ENCODE measurements at places on chromosomes 3 and 15. TPM values are rescaled to one million over a fixed set of nuclear protein-coding genes. Genes with fewer than 3 reads are reported as not detected.
A peak's percentile ranks its signal among the peaks of the same experiment; 100 is the strongest.

- DNase-seq: peak; percentile 36
Observed at GRCh38 chr15:75107908-75108838, 84.8 kb downstream of the PPCDC start.

DNA sequence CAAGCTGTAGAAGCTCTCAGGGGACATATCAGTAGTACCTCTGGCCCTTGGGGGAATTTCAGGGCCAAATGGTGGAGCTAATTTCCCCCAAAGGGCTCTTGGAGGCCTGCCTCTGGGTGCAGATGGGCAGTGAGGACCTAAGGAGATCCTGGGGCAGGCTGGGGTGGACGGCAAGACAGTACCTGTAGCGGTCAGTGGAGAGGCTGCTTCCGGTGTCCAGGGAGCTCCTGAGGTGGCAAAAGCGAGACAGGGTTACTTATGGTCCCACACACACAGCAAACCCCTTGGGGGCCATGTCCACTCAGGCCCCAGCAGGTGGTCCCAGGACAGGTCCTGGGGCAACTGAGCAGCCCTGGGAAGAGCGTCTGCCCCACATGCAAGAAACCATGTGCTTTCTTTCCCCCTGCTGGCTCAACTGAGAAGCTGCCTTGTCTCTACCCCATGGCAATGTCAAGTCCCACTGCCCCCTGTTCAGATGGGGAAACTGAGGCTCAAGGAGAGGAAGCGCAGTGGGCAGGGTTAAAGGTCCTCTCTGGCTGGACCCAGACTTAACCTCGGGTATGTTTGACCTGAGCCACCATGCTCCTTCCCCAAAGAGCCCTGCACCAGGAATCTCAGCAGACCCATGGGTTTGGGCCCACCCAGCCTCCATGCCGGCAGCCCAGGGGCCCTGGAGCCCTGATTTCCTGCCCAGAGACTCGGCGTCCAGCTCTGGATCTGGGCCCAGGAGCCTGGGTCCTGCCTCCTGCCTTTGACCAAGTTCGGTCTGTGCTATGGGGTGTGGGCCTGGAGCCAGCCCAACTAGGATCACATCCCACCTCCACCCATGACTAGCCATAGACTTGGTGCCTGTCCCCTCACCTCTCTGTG is 25.7 kb downstream of the IQSEC1 start:
- DNase-seq: no peak

DNA sequence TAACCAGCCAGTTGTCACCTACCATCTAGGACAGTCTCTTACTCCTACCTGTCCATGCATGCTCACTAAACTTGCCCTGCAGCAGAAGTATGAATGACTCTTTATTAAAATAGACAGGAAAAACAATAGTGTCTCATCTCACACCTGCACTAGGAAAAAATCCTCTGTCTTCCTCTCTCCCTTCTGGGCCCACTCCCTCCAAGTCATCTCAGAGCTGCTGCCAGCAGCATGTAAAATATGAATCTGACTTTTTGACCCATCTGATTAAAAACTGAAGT is 93.5 kb upstream of the THBS1 start:
- DNase-seq: no peak

DNA sequence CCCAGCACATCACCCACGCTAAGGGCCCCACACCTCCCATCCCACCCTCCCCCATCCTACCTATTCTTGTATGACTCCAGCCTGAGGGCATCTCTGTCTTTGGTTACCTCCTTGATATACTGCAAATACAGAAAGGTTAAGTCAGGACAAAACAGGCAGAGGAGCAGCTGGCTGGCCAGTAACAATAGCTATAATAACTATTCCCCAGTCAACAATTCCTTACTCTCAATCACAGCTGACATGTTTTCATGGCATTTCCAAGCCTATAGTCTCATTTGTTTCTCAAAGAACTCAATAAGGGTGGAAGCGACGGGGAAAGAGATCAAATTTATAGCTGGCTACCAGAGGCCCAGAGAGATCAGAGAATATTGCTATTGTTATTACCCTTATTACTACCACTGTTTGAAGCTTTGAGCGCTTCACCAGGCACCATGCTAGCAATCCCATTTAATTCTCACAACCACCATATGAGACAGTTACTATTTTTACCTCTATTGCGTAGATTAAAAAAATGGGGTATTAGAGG is 93.0 kb upstream of the C2CD4B start:
- DNase-seq: no peak

DNA sequence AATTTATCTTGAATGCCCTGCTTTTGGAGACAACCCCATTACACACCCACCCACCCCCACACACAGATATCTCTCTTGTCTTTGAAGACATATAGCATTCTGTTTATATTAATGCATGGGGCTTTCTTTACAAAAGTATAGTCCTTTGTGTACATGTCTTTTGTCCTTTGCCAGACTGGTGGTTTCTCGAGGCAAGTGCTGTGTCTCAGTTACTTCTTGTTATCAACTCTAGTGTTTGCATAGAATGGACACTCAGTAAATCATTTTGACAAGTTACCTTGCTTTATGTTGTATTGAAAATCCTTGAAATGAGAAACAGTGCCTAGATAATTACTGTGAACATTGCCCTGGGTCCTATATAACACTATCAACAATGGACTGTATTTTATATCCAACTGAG is 33.9 kb downstream of the KBTBD8 start:
- no peak for DNase-seq

GRCh38 chr3:179083977-179084376 is 12.4 kb upstream of the ZMAT3 start:
- DNase-seq: no peak

GRCh38 chr3:118511402-118511801 is 523.2 kb downstream of the IGSF11 start:
- DNase-seq: no peak

GRCh38 chr3:44992555-44993470 is 16.8 kb downstream of the EXOSC7 start:
- DNase-seq: no peak

- DNase-seq: no peak
Observed at GRCh38 chr3:99111235-99111634, 209.7 kb upstream of the DCBLD2 start.

- DNase-seq: peak; percentile 53
Observed at GRCh38 chr3:184373422-184373821, 4.6 kb downstream of the THPO start.

DNA sequence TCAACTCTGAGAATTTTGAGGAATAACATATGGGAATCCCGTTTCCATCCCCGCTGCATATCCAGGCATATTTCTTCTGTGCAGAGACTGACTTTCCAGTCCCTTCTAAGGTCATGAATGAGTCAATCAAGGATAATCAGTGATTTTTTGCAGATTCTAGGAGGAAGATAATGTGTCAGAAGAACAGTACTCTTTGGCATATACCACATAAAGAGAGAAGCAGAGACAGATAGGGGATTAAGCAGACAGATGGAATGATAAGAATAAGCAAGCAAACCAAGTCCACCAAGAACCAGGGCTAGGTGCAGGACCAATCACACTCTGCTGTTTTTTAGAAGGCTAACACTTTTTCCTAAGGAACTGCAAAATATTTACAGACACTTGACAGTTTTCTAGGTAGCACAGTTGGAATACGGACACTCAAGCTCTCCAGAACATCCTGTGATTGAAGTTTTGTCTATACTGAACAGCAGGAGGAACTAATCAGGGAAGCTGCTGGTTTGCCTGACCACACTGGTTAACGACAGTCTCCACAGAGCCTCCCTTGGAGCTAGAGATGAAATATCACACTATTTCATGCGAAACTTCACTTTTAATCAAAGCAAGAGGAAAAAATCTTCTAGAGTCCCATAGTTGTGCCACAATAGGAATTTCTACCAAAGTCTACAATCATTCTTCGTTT is 450.0 kb upstream of the KCNMB2 start:
- DNase-seq: no peak

- no peak for DNase-seq
Observed at GRCh38 chr15:61752001-61752400, 308.2 kb downstream of the VPS13C start.

DNA sequence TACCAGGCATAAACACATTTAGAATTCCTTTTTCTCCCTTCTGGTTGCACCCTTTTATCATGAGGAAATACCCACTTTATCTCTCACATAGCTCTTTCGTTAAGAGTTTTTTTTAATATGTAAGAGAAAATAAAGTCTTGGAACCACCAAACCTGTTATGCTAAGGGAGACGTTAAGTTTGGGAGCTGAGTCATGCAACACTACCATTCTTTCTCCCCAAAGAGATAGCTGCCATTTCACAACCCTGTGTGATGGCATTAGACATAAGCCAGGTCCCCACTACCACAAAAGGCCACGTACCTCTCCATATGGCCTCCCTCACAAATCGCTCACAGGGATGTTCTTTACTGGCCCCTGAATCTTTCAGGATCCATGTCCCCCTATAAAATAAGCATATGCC is 7.6 kb upstream of the NIPA1 start:
- no peak for DNase-seq

GRCh38 chr3:15796771-15797641 is 773 bp downstream of the ANKRD28 start:
- peak; percentile 77 for DNase-seq

- no peak for DNase-seq
Observed at GRCh38 chr15:76954744-76955143, 23.2 kb downstream of the RCN2 start.

DNA sequence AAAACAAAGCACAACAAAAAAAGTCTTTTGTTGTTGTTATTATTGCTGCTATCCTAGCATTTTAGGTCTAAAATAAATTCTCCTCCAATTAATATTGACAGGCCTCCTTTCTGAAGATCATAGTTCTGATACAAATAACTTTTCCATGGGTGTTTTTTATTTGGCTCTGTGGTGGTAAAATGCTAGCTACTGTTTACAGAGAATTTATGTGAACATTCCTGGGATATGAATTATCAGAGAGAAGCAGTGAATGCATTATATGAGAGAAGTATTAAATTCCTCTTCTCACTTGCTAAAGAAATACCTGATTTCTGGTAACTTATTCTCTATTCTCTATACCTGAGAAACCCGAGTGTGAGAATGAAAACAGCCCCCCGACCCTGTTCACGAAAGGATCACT is 57.5 kb upstream of the TMCO5A start:
- DNase-seq: no peak

GRCh38 chr3:46324036-46324435 is 29.9 kb upstream of the CCR2 start:
- DNase-seq: no peak

- peak; percentile 56 for DNase-seq
Observed at GRCh38 chr3:184907681-184908649, 96.0 kb downstream of the VPS8 start.

DNA sequence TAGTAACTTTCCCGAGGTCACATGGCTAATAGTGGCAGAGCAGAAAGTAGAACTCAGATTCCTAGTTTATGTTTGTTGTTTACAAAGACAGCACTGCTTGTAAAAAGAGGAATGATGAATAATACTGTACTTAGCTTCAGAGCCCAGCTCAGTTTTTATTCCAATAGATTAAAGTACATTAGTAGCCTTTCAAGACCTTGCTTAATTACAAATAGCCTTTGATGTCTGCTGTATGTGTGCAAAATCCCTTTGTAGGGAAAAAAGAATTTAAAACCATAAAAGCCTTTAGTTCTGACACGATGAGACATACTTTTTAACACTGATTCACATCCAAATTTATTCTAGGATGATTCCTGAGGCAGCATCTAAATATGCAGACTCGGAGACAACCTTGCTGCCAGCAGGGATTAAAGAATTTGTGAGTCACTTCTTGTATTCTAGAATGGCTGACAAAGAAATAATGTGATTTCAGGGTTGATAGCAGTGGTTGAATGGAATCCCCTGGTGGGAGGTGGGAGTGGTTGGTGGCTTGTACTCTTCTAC is 324.2 kb upstream of the TGFBR2 start:
- DNase-seq: peak; percentile 54

- DNase-seq: no peak
Observed at GRCh38 chr15:36517758-36518157, 61.7 kb upstream of the CDIN1 start.

DNA sequence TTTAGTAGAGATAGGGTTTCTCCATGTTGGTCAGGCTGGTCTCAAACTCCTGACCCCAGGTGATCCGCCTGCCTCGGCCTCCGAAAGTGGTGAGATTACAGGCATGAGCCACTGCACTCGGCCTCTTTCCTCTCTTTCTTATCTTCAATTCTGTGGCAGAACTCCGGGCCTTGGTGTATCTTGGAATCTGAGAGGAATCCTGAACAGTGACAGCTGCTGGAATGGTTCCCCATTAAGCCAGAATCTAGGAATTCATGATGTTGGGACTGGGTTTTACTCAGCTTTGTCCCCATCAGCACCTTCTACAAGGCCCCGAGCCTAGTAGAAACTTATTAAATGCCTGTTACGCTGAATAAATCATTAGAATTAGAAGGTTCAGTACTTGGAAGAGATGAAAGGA is 81.4 kb downstream of the GPR156 start:
- DNase-seq: no peak

- DNase-seq: no peak
Observed at GRCh38 chr3:69718866-69719586, 20.2 kb upstream of the MITF start.

GRCh38 chr3:190718671-190719070 is 143.8 kb downstream of the GMNC start:
- DNase-seq: no peak

DNA sequence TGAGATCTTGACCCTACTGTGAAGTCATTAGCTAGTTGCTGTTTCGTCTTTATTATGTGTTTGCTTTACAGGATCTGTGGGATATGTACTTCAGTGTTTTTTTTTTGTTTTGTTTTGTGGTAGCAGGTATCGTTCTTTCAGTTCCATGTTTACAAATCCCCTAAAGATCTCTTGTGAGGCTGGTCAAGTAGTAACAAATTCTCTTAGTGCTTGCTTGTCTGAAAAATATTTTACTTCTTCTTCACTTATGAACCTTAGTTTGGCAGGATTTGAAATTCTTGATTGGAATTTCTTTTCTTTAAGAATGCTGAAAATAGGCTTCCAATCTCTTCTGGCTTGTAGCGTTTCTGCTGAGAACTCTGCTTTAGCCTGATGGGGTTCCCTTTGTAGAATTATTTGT is 235.8 kb upstream of the ALCAM start:
- DNase-seq: no peak

DNA sequence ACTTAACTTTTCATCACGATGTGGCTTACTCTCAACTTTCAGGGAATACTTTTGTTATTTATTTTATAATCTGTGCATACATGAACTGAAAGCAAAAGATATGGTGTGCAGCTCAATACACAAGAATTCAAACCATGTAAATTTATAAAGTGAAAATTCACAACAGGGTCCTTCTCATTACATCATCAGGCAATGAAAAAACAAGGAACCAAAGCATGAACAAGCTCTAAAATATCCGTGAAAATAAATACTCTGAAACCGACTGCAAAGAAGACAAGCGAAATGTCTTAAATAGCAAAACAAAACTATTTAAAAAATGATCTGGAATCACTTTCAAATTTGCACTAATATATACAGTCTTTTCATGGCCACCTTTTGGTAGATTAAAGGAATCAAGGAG is 28.9 kb downstream of the GNB5 start:
- DNase-seq: no peak

Gene XCR1
- 0.08 TPM for polyA plus RNA-seq

Gene FBXO40
- polyA plus RNA-seq: 2.7 TPM

Gene ESYT3
- 13.1 TPM for polyA plus RNA-seq

Gene ERC2
- 1.3 TPM for polyA plus RNA-seq

Gene SLC35G2
- polyA plus RNA-seq: 2.2 TPM

Gene SLC9A9
- 10.5 TPM for polyA plus RNA-seq

Gene MCTP2
- 0.61 TPM for polyA plus RNA-seq

Gene GRIP2
- polyA plus RNA-seq: 23.3 TPM

Gene IQCH
- 1.8 TPM for polyA plus RNA-seq

Gene TM4SF18
- 16.5 TPM for polyA plus RNA-seq

Gene DNASE1L3
- 1.2 TPM for polyA plus RNA-seq

Gene CSPG5
- 1.2 TPM for polyA plus RNA-seq

All from muscle of leg (tissue), 16 donors.